ENCODE measurements at places on chromosomes 3 and 15.

DNA sequence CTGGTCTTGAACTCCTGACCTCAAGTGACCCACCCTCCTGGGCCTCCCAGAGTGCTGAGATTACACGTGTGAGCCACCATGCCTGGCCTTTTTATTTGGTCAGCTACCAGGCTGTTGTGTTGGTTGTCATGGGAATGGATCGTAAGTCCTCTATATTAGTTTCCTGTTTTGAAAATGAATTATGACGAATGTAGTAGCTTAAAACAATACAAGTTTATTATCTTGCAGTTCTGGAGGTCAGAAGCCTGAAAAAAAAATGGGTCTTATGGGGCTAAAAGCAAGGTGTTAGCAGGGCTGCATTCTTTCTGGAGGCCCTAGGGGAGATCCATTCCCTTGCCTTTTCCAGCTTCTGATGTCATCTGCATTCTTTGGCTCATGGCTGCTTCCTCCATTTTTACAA, 25.1 kb upstream of the HERC1 start:
- DNase-seq: no peak
- H3K36me3 ChIP-seq: no peaks in the 10 kb centered on the region
- peak overlapping the region; percentile 7 for H3K4me3 ChIP-seq
- no peaks in the 10 kb centered on the region for H3K27me3 ChIP-seq
- H3K4me1 ChIP-seq: peaks cover 68% of the 10 kb centered on the region
- H3K27ac ChIP-seq: peak overlapping the region; percentile 97

GRCh38 chr3:44887101-44887500, 12.7 kb downstream of the TGM4 start:
- DNase-seq: no peak
- H3K27me3 ChIP-seq: peaks cover 22% of the 10 kb centered on the region
- H3K27ac ChIP-seq: no peak overlapping the region
- no peak overlapping the region for H3K4me3 ChIP-seq

DNA sequence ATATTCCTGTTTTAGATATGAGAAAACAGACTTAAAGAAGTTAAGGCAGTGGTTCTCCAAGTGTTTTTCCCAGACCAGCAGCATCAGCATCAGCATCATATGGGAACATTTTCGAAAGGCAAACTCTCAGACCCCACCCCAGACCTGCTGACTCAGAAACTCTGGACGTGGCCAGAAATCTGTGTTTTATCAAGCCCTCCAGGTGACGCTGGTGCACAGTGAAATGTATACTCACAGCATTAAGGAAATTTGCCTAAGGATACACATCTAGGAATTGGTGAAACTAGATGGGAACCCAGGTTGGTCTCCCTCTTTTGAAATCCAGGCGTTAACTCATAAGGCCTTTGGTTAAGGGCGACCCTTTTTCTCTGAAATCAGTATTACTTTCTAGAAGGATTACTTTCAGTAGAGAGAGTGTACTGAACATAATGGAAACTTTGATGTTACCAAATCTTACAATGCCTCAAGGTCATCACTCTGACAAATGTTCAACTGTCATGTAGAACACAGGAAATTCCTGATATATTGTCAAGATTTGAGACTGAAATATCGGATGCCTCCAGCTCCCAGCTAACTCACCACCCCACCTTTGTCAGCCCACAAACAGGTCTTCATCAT, 910.2 kb downstream of the ROBO1 start:
- H3K27ac ChIP-seq: no peak overlapping the region
- H3K27me3 ChIP-seq: no peaks in the 10 kb centered on the region
- no peak for DNase-seq
- H3K36me3 ChIP-seq: no peaks in the 10 kb centered on the region
- H3K4me1 ChIP-seq: no peaks in the 10 kb centered on the region
- no peak overlapping the region for H3K4me3 ChIP-seq

DNA sequence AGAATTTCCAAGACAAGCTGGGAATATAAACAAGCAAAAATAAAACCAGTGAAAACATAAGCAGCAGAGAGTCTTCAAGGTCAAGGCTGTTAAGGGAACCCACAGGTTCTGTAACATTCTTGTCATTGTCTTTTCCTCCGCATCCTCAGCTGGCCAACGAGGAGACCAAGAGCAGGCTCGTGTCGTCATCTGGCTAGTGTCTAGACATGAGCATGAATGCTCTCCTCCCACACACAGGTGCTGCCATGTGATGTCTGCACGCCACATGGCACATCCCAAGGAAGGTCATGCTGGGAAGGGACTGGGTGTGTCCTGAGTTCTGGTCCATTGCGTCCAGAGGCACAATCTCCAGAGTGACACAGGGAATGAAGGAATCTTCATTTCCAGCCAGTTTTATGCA, 156.2 kb downstream of the POLR2M start:
- H3K4me1 ChIP-seq: peaks cover 3% of the 10 kb centered on the region
- H3K27me3 ChIP-seq: peaks cover 9% of the 10 kb centered on the region

DNA sequence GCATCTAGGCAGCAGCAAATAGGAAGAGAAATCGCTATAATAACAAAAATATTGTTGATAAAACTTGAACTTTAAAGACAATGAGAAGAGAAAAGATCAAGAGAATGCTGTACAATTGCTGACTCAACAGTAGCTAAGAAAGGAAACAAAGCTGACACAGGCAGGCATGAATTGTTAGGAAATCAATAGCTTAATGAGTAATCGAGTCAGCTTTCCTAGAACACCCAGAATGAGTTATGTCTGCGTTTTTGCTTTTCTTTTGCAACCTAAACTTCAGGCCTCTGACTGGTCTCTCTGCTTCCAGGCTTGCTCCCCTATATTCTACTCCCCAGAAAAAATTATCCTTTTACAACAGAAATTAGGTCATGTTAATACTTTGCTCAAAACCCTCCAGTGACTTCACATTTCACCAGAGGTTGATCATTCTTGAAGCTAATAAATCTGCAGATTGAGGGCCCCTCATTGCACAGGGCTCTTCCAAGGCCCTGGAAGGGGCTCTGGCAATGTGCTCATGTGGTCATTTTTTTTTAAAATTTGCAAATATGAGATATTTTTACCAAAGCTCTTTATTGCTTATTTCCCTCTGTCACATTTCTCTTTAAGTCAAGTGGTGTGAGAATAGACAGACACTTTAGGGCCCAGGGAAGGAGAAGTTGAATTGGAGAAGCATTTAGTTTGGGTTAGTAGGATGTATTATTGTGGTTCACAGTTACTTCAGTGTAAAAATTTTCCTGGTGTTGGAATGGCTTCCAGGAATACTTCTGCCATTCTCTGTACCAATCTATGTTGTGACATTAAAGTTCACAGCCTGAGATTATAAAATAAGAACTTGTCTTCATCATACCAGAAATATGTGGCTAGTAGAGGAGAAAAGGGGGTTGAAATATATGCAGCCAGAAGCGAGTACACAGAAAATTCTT, 116.3 kb downstream of the TMCO5A start:
- H3K4me3 ChIP-seq: no peak overlapping the region
- no peaks in the 10 kb centered on the region for H3K36me3 ChIP-seq
- no peak overlapping the region for H3K27ac ChIP-seq
- H3K4me1 ChIP-seq: no peaks in the 10 kb centered on the region
- peaks cover 8% of the 10 kb centered on the region for H3K27me3 ChIP-seq

- H3K36me3 ChIP-seq: no peaks in the 10 kb centered on the region
- H3K27me3 ChIP-seq: no peaks in the 10 kb centered on the region
- H3K4me3 ChIP-seq: no peak overlapping the region
- H3K27ac ChIP-seq: no peak overlapping the region
- peaks cover 8% of the 10 kb centered on the region for H3K4me1 ChIP-seq
- no peak for DNase-seq
These were observed 172.5 kb downstream of the TMEM108 start for GRCh38 chr3:133210656-133211055.

GRCh38 chr15:87123676-87124382, 1044.2 kb downstream of the AGBL1 start:
- H3K27ac ChIP-seq: no peak overlapping the region
- H3K27me3 ChIP-seq: peaks cover 4% of the 10 kb centered on the region
- no peak overlapping the region for H3K4me3 ChIP-seq
- H3K4me1 ChIP-seq: no peaks in the 10 kb centered on the region
- DNase-seq: no peak

DNA sequence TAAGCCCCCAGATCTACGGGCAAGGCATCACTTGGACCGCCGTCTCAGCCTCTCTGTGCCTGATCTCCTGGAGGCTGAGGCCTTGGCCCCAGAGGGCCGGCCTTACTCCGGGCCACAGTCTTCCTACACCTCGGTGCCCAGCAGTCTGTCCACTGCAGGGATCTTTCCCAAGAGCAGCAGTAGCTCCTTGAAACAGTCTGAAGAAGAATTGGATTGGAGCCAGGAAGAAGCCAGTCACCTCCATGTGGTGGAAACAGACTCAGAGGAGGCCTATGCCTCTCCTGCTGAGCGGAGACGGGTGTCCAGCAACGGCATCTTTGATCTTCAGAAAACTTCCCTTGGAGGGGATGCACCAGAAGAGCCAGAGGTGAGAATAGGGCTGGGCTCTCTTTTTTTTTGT, 67.0 kb downstream of the MCTP2 start:
- DNase-seq: no peak
- H3K4me3 ChIP-seq: no peak overlapping the region
- H3K27me3 ChIP-seq: no peaks in the 10 kb centered on the region

- H3K36me3 ChIP-seq: peaks cover 5% of the 10 kb centered on the region
- H3K4me3 ChIP-seq: peak overlapping the region; percentile 100
- H3K4me1 ChIP-seq: peaks cover 45% of the 10 kb centered on the region
- no peak for DNase-seq
These were observed 1.0 kb downstream of the C3orf38 start for GRCh38 chr3:88150806-88151205.

DNA sequence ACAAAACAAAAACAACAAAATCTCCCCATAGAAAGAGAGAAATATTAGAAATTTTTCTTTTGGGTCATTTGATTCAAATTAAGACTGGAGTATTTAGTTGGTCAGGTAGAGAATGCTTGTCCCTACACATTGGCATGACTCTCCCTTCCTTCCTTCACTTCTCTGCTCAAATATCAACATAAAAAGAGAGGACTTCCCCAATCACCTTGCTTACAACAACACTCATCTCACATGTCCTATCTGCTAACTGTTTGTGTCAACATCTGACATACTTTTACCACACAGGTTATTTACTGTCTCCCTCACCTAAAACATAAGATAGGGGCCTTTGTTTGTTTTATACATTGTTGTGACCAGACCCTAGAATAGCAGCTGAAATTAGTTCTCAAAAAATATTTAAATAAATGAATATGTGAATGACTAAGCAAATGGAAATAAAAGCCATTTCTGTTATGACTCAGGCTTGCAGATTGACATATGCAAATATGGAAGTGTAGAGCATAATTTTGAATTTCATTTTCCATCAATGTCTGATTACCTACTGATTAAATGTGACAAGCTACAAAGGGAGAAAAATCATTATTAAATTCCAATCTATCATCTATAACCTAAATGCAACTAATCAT, 304.8 kb downstream of the CTNNB1 start:
- no peaks in the 10 kb centered on the region for H3K4me1 ChIP-seq
- H3K4me3 ChIP-seq: no peak overlapping the region
- no peaks in the 10 kb centered on the region for H3K27me3 ChIP-seq
- peaks cover 10% of the 10 kb centered on the region for H3K36me3 ChIP-seq
- no peak for DNase-seq
- H3K27ac ChIP-seq: no peak overlapping the region

DNA sequence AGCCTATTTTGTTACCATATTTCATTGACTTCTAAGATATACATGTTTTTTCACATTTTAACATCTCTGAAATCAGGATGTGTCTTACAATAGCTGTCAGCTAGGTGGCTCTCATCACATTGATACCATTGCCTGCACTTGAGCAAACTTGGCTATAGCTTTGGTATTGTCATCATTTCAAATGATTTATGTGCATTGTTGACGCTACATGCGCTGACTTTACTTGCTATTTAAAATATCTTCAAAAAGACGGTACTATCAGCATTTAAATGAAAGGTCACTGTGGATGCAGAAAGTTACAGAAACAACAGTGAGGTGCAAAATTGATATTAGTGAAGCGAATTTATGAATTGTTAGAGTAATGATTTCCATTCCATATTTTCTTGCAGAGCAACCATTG, 54.0 kb upstream of the ABHD2 start:
- H3K27ac ChIP-seq: no peak overlapping the region
- peaks cover 1% of the 10 kb centered on the region for H3K4me1 ChIP-seq
- H3K4me3 ChIP-seq: no peak overlapping the region
- peaks cover 14% of the 10 kb centered on the region for H3K27me3 ChIP-seq
- no peaks in the 10 kb centered on the region for H3K36me3 ChIP-seq

GRCh38 chr15:85730001-85730820, 64.5 kb downstream of the KLHL25 start:
- no peak overlapping the region for H3K4me3 ChIP-seq
- no peaks in the 10 kb centered on the region for H3K27me3 ChIP-seq
- H3K36me3 ChIP-seq: peaks cover 26% of the 10 kb centered on the region
- peak overlapping the region; percentile 89 for H3K27ac ChIP-seq
- peak; percentile 47 for DNase-seq
- H3K4me1 ChIP-seq: peaks cover 7% of the 10 kb centered on the region

DNA sequence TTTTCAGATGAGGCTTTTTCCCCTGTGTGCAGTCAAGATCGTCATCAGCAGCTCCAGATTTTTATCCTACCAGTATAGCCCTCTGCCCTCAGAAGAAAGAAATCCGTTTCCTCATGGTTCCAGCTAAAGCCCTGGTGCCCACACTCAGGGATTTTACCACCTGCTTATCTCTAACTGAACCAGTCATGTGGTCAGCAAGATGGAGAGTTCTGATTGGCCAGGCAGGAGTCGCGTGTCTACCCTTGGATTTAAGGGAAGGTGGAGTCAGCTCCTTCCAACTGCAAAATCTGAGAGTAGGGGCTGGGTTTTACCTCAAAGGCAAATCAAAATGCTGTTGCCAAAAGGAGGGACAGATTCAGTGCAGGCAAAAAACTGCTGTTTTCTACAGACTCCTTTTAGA, 135.3 kb downstream of the LRTM1 start:
- no peaks in the 10 kb centered on the region for H3K36me3 ChIP-seq
- H3K4me3 ChIP-seq: no peak overlapping the region
- H3K4me1 ChIP-seq: no peaks in the 10 kb centered on the region
- no peak overlapping the region for H3K27ac ChIP-seq

GRCh38 chr3:69445498-69445897, 59.6 kb upstream of the FRMD4B start:
- H3K4me1 ChIP-seq: no peaks in the 10 kb centered on the region
- H3K27ac ChIP-seq: no peak overlapping the region

- no peak for DNase-seq
- no peaks in the 10 kb centered on the region for H3K4me1 ChIP-seq
- H3K36me3 ChIP-seq: no peaks in the 10 kb centered on the region
These were observed 112.2 kb downstream of the CHL1 start for GRCh38 chr3:308597-309321.

DNA sequence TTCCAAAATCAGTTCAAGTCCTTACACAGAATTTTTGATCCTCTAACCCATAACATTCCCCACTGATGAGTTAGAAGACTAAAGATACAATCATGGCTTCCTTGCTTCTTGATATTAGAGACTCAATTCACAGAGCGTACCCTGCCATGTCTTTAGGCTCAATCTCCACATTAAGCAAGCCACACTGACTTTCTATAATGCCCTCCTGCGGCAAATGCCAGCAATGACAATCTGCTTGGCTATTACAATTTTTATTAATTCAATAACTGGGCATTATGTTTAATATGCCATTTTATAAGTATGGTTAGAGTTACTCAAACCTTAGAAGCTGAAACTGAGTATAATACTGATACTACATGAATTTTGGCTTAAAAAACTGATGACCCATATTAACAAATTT, 479.7 kb upstream of the NR2F2 start:
- DNase-seq: no peak
- no peaks in the 10 kb centered on the region for H3K36me3 ChIP-seq
- H3K27me3 ChIP-seq: peaks cover 8% of the 10 kb centered on the region
- no peaks in the 10 kb centered on the region for H3K4me1 ChIP-seq
- H3K4me3 ChIP-seq: no peak overlapping the region
